NCI-H1417 treated with DMSO at 0.1 percent for 48 hours (cell line): ENCODE measurements at places on chromosomes 12 and 14.

GRCh38 chr12:122872815-122873361 lies 23.0 kb downstream of the VPS37B start:
- DNase-seq = no peak

GRCh38 chr12:77407931-77408330 lies 342.6 kb upstream of the E2F7 start:
- no peak for DNase-seq

DNA sequence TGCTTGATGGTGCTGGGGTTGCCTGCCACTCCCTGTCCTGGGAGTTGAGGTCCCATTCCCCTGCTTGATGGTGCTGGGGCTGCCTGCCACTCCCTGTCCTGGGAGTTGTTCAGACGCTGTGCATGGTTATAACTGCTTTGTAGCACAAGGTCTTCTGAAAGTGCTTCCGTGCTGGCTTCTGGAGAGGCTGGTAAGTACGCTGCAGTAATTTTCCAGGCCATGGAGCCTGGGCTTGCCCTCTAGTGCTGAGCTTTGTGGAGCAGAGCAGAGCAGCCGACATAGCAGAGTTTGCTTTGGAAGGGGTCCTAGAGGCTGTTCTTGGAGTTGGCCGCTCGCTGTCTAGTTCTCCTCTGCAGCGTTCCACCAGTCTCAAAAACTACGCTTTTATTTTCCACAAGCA lies 6.3 kb downstream of the B4GALNT3 start:
- no peak for DNase-seq

GRCh38 chr14:105165134-105165704 lies 3.4 kb downstream of the JAG2 start:
- peak; percentile 47 for DNase-seq

DNA sequence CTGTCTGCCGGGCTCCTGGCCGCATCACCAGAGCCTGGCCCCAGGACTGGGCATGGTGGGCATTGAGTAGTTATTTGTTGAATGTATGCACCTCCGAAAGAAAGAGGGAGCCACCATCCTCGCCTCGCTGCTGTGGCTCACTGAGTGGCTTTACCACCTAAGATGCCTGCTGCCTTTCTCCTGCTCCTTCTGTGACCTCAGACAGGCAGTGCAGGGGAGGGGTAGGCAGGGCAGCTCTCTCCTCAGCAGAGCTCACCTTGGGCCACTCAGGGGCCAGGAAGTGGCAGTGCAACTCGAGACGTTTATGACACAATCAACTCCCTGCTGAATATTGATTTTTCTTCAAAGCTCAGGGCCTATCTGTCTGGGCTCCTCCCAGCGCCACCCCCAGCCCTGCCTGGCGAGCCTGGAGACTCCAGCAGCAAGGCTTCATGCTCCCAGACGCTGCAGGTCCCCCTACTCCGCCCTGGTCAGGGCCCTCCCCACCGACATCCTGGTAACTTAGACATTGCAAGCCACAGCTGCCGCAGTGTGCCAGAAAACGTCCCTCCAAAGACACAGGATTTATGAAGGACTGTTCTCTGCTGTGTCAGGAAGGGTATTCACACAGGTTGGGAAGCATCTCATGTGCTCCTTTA lies 84.3 kb upstream of the DIO3 start:
- DNase-seq = no peak

GRCh38 chr12:50070314-50071060 lies 13.1 kb downstream of the ASIC1 start:
- peak; percentile 16 for DNase-seq

- no peak for DNase-seq
These were observed 7.4 kb upstream of the KRT81 start for GRCh38 chr12:52298677-52299190.

- DNase-seq = no peak
These were observed 339.8 kb downstream of the PCNX1 start for GRCh38 chr14:71247106-71247505.

- peak; percentile 93 for DNase-seq
These were observed 151.6 kb downstream of the SYT1 start for GRCh38 chr12:79016181-79016580.

GRCh38 chr12:100216337-100216736 lies 15.7 kb downstream of the ACTR6 start:
- DNase-seq = no peak

DNA sequence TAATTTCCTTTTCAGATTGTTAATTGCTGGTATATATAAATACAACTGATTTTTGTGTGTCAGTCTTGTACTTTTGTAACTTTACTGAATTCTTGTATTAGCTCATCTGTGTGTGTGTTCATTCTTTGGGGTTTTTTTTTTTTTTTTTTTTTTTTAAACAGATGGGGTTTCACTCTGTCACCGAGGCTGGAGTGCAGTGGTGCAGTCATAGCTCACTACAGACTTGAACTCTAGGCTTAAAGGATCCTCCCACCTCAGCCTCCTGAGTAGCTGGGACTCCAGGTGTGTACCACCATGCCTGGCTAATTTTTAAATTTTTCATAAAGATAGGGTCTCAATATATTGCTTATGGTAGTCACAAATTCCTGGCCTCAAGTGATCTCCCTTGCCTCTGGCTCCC lies 68.0 kb downstream of the WNK1 start:
- no peak for DNase-seq

DNA sequence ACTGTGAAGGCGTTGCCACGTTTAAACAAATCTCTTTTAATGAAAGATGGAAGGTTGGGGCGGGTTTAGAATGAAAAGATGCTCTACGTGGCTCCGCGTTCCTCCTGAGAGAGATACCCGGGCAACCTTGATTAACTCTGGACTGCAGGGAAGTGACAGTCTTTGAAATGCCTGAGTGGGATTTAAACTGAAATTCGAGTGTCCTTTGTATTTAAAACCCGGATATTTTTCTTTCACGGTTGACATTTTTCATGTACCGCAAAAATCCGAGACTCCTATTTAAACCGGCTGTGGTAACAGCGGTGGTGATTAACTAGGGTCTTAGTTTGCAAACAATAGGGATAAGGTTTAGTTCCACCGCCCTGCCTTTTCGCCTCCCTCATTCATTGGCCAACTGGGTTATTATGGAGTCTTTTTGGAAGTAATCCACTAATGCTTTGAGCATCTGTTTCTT lies 707 bp downstream of the G2E3 start:
- peak; percentile 7 for DNase-seq

DNA sequence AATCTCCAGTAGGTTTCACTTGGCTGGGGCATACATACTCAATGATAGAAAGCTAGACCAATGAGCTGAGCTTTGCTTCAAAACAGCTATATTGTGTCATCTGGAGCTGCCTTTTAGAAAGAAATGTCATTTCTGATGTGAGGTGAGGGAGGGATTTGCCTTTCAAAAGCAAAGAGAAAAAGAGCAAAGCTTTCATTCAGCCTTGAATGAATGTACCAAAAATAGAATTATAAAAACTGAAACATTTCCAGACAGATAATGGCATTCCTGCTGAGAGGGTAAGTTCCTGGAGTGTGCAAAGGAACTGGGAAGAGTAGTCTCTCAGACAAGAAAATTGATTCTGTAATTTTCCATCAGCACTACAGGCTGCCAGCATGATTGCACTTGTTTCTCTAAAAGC lies 710.0 kb downstream of the LRFN5 start:
- DNase-seq = no peak

DNA sequence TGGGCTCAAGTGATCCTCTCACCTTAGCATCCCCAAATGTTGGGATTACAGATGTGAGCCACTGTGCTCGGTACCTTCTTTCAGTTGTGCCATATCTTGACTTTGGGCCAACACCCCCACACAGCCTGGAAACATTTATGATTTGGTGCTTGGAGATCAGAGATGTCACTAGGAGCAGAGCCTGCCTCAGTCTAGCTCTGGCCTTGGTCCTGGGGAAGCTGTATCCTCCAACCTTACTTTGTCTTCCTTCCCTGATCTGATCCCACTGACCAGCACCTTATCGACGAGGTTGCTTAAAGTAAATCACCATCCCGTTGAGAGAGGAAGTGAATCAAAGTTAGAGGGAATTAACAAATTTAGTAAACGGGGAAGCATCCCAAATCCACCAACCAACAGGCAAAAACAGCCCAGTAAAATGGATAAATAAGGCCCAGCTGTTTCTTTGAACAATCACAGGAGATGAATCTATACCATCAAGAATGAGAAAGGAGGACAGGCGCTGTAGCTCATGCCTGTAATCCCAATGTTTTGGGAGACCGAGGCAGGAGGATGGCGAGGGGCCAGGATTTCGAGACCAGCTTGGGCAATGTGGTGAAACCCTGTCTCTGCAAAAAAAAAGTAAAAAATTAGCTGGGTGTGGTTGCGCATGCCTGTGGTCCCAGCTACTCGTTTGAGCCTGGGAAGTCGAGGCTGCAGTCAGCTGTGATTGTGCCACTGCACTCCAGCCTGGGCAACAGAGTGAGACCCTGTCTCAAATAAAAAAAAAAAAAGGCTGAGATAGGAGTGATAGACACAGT lies 3.4 kb downstream of the PLBD2 start:
- no peak for DNase-seq

- DNase-seq = no peak
These were observed 62.6 kb upstream of the VASH1 start for GRCh38 chr14:76698631-76699030.

- no peak for DNase-seq
These were observed 11.8 kb upstream of the CEBPE start for GRCh38 chr14:23130871-23131270.

- DNase-seq = no peak
These were observed 30.6 kb downstream of the RIN3 start for GRCh38 chr14:92544051-92544720.

DNA sequence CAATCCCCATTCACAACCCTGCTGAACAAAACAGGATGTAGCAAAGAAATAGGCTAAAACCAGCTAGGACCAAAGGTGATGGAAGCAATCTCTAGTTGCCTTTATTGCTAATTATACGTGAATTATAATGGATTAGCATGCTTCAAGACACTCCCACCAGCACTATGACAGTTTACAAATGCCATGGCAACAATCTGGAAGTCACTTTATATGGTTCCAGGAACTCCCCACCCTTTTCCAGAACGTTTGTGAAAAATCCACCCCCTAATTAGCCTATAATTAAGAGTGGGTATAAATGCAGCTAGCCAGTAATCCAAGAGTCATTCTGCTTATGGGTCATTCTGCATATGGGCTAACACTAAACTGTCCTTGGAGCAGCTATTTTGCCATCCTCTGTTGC lies 328.7 kb downstream of the FLRT2 start:
- DNase-seq = no peak

GRCh38 chr14:44914849-44915248 lies 46.9 kb downstream of the KLHL28 start:
- DNase-seq = no peak

- DNase-seq = no peak
These were observed 10.1 kb downstream of the PCNX4 start for GRCh38 chr14:60101786-60102185.

- DNase-seq = no peak
These were observed 3.4 kb upstream of the LGMN start for GRCh38 chr14:92751819-92752218.

GRCh38 chr14:33521192-33521591 lies 429.7 kb downstream of the EGLN3 start:
- DNase-seq = no peak

- DNase-seq = peak; percentile 51
These were observed 610 bp downstream of the C14orf132 start for GRCh38 chr14:96039633-96040311.

DNA sequence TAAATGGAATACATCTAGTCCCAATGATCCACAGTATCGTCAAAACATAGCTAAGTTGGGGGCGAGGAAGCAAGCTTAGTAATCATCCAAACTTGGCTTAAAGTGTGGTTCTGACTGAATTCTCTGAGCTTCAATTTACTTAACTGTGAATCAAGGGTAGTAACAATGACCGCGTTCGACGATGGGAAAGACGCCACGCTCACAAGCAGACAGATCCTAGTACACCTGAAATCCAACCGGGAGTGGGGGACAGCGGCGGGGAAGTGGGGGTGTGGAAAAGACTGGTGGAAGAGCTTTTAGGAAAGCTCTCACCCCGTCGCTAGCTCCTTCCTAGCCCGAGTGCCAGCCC lies 433 bp downstream of the COX16 start:
- DNase-seq = no peak

DNA sequence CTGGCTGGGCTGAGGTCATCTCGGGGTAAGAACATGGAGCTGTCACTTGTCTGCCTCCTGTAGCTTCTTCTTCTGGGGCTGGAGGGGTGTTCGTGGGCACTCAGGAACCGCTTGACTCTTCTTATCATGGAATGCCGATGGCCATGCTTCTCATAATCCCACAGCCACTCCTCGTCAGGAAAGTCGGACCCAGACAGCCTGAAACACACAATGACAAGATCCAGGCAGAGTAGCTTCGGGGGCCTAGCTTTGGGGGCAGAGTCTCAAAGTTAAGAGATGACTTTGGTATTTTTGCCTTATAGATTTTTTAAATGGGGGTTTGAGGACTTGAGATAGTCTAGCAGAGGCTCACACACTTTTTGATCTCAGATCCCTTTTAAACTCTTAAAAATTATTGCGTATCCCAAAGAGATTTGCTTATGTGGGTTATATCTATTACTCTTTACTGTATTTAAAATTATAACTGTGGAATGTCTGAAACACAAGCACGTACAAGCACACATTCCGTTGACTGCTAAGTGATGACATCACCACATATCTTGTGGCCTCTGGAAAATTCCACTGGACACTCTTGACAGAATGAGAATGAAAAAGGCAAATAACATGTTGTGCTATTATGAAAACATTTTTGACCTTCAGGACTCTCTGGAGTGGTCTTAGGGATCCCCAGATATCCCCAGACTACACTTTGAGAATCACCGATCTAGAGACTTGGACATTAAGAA lies 43.3 kb downstream of the BEST3 start:
- no peak for DNase-seq

GRCh38 chr12:10361084-10361483 lies 28.8 kb downstream of the KLRK1 start:
- DNase-seq = no peak
